SK-N-SH (cell line): ENCODE measurements at places on chromosomes 4 and X.

- DNase-seq, result no peak
Measured at GRCh38 chr4:158809611-158810486, 41.0 kb downstream of the FNIP2 start.

GRCh38 chr4:93066749-93067148 is 761.8 kb upstream of the ATOH1 start:
- no peak for DNase-seq

DNA sequence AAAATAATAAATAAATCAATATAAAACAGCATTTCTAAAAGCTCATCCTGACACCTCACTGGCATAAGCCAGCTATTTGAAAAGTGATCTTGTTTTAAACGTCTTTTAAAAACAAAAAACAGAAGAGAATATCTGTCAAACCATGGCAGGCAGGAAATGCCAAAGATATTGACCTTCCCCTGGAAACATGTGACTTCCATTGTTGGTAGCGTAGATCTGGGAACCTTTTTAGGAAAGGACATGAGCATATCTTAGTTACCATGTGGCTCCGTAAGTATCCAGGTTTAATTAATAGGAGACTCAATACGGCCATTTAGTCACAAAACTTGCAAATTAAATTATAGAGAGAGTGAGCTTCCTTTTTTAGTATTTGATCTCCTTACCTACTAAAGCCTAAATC is 83.0 kb upstream of the KLHL4 start:
- no peak for DNase-seq

DNA sequence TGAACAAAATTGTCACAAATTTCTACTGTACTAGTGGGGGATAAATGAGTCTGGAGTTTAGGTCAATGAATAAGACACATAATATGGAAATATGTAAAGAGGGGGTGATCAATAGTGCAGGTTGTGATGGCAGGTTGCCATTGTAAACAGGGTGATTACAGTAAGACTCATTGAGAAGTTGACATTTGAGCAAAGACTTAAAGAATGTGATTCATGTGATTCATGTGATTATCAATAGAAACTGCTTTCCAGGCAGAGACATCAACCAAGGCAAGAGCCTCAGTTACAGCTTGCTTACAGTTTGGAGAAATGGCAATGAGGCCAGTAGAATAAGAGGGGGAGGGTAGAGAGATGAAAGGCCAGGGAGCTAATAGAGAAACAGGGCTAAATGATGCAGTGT is 45.8 kb upstream of the GIMD1 start:
- DNase-seq, result no peak

GRCh38 chr4:3013839-3014350 is 50.5 kb downstream of the GRK4 start:
- no peak for DNase-seq

DNA sequence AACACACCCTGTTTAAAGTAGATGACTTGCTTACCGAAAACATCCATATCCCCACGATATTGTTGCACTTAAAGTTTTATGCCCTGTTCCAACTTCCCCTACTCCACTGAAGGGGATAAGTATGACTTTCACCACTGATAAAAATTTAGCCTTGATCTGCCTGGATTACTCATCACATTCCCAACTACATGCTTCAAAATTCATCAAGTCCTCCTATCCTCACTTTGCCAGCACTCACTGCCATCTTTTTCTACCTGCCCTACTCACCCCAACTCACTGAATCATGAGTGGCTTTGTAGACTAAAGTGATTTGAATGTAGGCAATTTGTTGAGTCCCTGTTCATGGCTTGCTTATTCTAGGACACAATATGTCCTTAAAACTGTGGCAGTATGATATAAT is 12.2 kb upstream of the GPRIN3 start:
- DNase-seq, result no peak

DNA sequence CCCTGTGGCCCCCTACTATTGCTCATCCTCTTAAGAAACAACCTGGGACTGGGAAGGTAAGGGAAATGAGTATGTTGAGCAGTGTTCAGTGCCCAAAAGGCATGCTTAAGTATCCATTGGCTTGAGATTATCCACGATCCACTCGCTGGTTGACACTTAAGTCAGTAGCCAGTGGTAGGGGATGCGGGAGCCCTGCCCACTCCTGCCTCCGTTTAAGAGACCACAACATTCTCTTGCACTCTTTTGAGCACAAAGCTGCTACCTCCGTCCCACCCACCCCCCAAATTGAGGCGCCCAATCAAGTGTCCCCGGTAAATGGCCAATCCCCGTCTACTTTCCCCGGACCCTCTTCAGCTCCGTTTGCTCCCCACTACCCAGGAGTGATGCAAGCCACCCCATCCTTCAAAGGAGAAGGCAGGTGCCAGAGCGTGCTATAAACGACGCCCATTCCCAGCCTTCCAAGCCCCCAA is 25.0 kb downstream of the UTP14A start:
- DNase-seq, result peak; percentile 49

GRCh38 chr4:97819294-97819693 is 324.0 kb downstream of the STPG2 start:
- DNase-seq, result no peak

GRCh38 chr4:17490575-17491059 is 21.3 kb downstream of the QDPR start:
- peak; percentile 87 for DNase-seq

- peak; percentile 42 for DNase-seq
Measured at GRCh38 chrX:63250253-63250868, 100.8 kb downstream of the SPIN4 start.

DNA sequence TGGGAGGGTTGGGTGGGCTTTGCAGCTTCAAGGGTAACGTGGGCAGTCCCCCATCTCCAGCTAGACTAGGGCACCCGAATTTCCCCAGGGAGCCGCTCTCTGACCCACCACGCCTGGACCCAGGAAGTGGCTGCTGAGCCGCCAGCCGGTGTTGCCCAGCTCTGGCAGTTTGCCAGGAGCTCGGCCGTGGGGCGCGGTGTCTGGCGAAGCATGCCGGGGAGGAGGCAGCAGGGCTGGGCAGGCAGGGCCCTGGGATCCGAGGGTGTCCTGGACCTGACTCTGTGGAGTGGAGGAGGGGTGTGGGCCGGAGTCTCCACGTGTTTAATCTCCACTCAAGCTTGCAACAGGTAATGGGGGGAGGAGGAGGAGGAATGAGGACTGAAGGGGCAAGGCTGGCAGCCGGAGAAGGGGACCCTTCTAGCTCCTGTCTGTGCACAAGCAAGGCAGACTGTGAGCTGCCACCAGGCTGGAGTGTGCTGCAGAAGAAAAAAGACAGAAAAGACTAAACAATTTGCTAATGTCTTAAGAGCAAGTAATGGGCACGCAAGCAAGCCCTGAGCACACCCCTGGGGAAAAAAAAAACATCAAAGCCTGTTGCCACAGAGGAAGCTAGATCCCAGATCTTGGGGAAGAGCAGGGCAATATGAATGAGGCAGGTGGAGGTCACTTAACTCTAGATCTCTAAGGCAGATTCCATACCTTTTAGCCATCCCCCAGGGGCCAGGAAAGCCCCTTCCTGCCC is 2.4 kb downstream of the LONRF3 start:
- DNase-seq, result peak; percentile 61

DNA sequence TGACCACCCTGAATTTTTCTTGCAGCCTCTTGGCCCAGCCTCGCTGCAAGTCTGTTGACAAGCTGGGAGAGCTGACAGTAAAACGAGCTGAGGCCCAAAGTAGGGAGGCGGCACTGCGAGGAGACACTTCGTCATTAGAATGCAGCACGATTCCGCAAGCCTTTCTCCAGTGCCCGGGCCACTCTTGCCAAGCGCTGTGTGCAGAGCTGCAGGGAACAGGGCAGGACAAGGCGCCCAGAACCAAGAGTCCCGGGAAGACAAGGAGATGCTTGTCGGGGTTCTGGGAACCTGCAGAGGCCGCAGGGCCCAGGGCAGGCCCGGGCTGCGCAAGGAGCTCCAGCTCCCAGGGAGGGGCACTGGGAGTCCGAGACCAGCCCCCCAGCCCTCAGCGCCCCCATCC is 187.1 kb downstream of the BCOR start:
- DNase-seq, result no peak

DNA sequence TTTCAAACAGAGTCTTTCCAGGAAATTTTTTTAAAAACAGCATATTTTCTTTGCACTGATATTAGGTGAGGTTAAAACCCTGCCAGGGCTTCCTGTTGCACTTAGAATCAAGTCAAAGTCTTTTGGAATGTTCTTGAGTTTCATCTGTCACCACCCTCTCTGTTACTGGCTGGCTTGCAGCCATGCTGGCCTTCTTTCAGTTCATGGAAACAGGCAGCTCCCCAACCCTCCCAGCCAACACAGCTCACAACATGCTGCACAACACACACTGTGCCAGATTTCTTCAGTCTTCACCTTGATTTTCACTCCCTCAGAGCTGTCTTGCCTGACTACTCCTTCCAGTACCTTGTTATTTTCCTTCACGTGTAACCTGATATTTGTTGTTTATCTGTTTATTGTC is 129.5 kb downstream of the KCNIP4 start:
- DNase-seq, result no peak

DNA sequence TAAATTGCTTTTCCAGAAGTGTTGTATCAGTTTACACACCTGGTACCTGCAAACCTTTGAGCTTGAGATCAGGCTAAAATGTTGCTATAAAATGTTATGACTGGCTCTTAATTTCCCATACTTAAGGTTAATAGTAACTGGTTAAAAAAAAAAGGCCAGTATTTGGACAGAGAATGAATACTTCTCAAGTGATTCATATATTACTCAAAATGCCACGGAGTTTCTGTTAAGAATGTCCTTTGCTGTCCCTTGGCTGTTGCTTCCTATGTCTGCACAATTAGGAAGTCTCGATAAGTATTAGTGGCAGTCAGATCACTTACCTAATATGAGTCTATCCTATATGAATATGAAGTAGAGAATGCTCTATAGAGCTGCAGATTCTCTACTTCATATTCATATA is 232.2 kb upstream of the IGFBP7 start:
- DNase-seq, result no peak
